ENCODE measurements at places on chromosomes 12 and 14. TPM values are rescaled to one million over a fixed set of nuclear protein-coding genes. Genes with fewer than 3 reads are reported as not detected.

Gene OVCH1
- total RNA-seq: 0.35 TPM

- no peak overlapping the region for H3K4me3 ChIP-seq
- H3K27ac ChIP-seq: no peak overlapping the region
Observed at GRCh38 chr12:51318846-51319599, 5.0 kb downstream of the BIN2 start.

Gene CNTN1
- total RNA-seq: 33.0 TPM

Gene SVOP
- total RNA-seq: 0.27 TPM

DNA sequence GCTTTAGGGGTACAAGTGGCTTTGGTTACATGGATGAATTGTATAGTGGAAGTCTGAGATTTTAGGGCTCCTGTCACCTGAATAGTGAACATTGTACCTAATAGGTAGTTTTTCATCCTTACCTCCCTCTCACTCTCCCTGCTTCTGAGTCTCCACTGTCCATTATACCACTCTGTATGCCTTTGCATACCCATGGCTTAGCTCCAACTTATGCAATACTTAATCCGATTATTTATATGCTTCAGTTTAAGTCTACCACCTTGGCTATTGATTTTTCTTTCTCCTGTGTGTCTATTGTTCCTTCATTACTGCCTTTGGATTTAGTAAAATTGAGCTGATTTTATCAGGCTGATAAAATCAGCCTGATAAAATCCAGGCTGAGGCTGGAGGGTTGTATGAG lies 30.5 kb upstream of the C12orf71 start:
- no peaks in the 10 kb centered on the region for H3K27me3 ChIP-seq
- no peaks in the 10 kb centered on the region for H3K4me1 ChIP-seq
- no peak overlapping the region for H3K4me3 ChIP-seq

GRCh38 chr12:109329686-109330085 lies 18.0 kb upstream of the MYO1H start:
- H3K4me1 ChIP-seq: no peaks in the 10 kb centered on the region
- no peak overlapping the region for H3K27ac ChIP-seq
- no peak for DNase-seq
- peaks cover 3% of the 10 kb centered on the region for H3K27me3 ChIP-seq

DNA sequence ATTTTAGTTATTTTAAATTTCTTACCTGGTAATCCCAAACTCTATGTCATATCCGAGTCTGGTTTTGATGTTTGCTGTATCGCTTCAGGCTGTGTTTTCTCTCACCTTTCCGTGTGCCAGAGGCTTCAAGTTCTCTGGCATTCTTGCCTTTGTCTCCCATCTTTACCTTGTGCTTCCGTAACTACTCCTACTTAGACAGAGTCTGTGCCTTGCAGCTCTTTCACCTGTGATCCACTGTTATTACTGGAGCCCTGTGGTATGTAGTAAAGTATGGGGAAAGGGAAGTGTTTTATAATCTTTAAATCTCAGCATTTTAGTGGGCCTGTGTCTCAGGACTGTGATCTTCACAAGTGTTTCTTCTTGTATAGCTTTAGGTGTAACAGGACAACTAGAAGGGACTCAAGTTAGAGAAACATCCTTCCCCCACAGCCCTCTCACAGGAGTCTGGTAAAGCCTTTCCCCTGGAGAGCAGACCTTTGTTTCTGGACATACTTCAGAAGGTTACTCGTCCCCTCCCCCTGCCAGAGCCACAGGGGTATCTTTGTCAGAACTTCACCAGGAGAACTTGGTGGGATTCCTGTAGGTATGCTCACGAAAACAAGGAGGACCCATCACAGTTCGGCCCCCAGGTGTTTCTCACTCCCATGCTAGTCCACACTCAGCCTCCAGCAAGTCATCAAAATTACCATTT lies 11.1 kb downstream of the IFNG start:
- H3K4me1 ChIP-seq: no peaks in the 10 kb centered on the region
- H3K27me3 ChIP-seq: no peaks in the 10 kb centered on the region
- H3K4me3 ChIP-seq: no peak overlapping the region
- DNase-seq: no peak
- H3K36me3 ChIP-seq: no peaks in the 10 kb centered on the region

DNA sequence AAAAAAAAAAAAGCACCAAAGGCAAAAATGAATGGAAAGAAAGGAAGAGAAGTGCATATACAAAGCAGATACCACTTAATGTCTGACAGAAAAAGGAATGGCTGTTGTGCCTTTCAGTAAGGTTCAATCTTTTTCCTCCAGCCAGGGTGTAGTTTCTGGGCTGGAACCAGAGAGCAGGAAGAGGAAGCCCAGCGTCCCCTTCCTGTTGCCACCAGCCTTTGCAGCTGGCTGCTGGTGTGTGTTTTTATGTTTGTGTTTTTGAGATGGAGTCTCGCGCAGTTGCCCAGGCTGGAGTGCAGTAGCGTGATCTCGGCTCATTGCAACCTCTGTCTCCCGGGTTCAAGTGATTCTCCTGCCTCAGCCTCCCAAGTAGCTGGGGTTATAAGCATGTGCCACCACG lies 64.6 kb upstream of the LTA4H start:
- peaks cover 6% of the 10 kb centered on the region for H3K4me1 ChIP-seq
- H3K4me3 ChIP-seq: no peak overlapping the region
- H3K36me3 ChIP-seq: no peaks in the 10 kb centered on the region
- peak overlapping the region; percentile 9 for H3K27ac ChIP-seq

DNA sequence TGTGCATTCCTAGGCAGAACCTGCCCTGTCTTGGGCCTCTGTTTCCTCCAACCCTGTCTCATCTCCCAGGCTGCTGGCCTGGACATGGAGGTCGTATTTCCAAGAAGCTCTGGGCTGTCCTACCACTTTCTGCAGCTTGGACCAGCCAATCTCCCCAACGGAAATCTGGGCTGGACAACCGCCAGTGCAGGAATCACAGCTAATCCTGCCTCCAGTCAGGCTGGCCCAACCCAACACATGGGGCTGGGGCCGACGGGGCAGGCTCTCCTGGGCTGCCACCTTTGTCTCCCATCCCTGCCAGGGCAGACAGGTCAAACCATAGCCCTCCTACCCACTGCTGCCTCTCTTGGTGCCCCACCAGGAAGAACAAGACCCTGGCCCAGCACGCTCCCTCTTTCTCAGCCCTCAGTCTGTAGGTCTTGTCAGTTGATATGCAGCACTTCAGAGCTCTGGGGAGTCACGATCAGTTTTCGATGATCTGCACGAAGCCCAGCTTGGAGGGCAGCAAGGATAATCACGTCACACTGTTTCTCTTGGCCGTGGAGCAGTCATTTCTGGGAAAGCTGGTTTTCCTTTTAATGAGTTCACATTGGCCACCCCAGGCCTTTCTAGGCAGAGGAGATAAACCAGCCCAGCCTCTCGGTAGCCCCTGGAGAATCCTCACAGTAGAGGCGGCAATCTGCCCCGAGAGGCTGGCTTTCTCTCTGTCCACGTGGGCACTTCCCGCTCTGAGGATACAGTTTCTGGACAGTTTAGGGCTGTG lies 195.2 kb upstream of the PRMT8 start:
- peaks cover 3% of the 10 kb centered on the region for H3K36me3 ChIP-seq
- no peak overlapping the region for H3K4me3 ChIP-seq
- H3K4me1 ChIP-seq: peaks cover 46% of the 10 kb centered on the region
- H3K27ac ChIP-seq: no peak overlapping the region

DNA sequence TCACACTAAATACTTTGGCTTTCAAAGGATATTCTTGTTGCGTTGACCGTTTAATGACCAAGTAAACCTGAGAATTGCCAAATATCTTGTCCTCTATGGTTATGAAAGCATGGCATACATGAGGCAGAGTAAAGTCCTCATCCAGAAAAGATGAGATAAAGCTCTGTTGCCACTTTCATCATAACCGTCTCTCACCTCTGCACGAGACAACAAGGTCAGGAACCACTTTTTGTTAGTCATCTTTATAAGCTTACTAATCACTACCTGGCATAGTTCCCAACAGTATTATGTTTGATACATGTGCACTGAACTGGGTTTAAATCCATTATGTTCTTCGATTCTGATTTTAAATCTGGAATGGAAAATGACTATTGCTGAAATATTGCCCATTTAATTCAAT lies 31.3 kb downstream of the PTPRB start:
- H3K36me3 ChIP-seq: no peaks in the 10 kb centered on the region
- DNase-seq: no peak
- no peak overlapping the region for H3K27ac ChIP-seq
